ENCODE measurements at places on chromosomes 1 and 21.

DNA sequence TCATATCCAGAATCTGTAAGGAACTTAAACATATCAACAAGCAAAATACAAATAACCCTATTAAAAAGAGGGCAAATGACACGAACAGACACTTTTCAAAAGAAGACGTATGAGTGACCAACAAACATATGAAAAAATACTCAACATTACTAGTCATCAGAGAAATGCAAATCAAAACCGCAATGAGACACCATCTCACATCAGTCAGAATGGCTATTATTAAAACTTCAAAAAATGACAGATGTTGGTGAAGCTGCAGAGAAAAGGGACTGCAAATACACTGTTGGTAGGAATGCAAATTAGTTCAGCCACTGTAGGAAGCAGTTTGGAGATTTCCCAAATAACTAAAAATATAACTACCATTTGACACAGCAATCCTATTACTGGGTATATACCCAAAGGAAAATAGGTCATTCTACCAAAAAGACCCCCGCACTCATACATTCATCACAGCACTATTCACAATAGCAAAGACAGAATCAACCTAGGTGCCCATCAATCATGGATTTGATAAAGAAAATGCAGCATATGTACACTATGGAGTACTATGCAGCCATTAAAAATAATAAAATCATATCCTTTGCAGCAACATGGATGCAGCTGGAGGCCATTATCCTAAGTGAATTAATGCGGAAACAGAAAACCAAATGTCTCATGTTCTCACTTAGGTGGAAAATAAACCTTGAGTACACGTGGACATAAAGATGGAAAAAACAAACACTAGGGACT is 230.1 kb upstream of the RAB4A start:
- no peak for DNase-seq

- DNase-seq = no peak
These were observed 55.2 kb downstream of the SLC9A1 start for GRCh38 chr1:27099587-27100334.

DNA sequence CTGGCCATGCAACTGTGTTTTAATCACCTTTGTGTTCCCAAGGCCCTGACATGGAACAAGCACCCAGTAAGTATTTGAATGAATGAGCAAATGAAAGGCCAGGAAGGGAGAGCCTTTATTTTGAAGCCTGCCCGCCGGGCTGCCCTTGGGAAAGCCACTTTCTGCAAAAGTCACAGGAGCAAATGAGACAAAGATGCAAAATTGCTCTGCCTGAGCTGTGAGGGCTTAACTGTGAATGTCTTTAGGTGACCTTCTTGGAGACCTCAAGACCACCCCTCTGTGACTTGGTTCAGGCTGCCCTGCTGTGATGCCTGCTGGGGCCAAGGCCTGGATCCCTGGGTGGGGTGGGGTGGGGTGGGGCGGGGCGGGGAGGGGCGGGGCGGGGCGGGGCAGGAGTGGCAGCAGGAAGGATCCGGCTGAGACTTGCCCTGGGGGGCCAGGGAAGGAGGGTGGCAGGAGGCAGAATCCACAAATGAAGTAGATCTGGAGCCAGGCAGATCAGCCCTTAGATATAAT is 54.0 kb downstream of the RUNX3 start:
- DNase-seq = peak; percentile 38

DNA sequence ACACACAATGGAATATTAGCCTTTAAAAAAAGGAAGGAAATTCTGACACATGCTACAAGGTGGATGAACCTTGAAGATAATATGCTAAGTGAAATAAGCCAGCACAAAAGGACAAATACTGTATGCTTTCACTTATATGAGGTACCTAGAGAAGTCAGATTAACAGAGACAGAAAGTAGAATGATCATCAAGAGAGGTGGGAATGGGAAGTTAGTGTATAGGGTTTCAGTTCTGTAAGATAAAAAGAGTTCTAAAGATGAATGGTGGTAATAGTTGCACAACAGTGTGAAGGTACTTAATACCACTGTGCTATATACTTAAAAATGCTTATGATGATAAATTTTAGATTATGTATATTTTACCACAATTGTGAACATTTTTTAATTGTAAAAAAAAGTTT is 7.2 kb downstream of the RPAP2 start:
- DNase-seq = no peak

DNA sequence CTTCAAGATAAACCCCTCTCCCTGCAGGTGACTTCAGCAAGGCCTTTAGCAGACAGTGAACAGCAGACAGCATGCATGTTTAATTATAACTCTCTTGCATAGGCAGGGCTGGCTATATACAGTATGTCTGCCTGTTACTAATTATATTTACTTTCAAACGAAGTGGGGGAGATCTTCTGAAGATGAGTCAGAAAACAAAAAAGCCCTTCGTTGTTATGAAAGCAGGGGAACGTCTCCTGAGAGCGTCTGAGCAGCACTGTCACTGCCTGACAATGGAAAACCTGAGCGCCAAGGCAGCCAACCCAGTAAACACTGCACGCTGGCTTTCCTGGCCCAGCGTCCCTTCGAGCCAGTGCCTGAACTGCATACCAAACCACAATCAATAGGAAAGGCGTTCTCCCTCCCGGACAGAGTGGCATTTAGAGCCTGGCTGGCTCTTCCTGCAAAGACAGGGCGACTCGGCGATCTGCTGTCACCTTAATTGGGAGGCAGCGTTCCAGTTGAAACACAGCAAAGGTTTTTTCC is 54.1 kb downstream of the TOMM20 start:
- no peak for DNase-seq

DNA sequence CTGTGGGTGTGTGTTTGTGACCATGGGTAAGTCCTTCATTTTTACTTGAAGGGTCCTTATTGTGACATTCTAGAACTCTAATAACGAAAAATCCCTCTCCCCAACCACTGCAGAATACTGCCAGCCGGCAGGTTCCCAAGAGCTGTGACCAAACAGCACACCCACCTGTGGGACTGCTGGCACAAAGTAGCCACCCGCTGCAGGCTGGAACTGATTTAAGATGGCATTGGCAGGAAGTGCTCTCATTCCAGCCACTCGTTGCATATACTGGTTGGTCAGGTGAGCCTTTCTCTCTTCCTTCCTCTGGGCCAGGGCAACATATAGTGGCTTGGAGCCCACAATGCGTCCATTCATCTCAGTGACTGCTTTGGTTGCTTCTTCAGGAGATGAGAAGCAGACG is 11.6 kb downstream of the PABPC4 start:
- no peak for DNase-seq

GRCh38 chr1:2137257-2138121 is 57.1 kb downstream of the FAAP20 start:
- peak; percentile 33 for DNase-seq

GRCh38 chr1:1434824-1435105 is 725 bp upstream of the VWA1 start:
- DNase-seq = peak; percentile 68

- no peak for DNase-seq
These were observed 7.7 kb downstream of the LRRC52 start for GRCh38 chr1:165551469-165551868.

DNA sequence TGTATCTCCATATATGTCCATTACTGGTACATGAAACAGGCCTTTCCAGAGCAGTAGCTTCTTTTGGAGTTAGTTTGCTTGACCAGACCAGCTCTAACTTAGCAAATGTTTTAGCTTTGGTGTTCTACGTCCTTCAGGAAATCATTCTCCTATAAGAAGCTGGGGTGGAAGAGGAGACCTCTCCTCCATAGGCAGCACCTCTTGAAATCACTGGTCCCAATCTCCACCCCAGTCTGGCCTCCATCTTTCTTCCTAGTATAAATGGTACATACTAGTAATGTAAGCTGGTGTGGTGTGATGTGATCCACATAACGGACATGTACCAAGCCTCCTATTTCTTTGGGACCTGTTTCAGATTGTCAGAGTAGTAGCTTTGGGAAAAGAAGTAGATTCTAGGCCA is 171.4 kb downstream of the DHRS3 start:
- DNase-seq = no peak

- DNase-seq = no peak
These were observed 261.6 kb upstream of the TMEM51 start for GRCh38 chr1:14891991-14892390.

DNA sequence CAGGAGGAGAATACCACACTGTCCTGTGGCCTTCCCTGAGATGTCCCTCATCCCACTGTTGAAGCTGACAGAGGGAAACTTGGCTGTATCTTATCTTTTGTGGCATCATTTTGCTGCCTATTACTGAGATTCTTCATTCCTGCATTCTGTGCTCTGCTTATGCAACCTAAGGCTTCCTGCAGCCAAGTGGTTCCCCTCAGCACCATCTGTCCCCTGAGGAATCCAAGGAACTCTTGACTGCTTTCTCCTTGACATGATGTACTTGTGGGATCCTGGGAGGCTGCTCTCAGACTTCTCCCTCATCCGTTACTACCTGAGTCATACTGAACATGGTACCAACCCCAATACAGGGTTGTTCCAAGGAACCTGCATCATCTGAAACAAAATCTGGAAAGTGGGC is 21.1 kb upstream of the RIMKLA start:
- DNase-seq = no peak

GRCh38 chr1:20723537-20724363 is 5.9 kb upstream of the KIF17 start:
- DNase-seq = peak; percentile 38

DNA sequence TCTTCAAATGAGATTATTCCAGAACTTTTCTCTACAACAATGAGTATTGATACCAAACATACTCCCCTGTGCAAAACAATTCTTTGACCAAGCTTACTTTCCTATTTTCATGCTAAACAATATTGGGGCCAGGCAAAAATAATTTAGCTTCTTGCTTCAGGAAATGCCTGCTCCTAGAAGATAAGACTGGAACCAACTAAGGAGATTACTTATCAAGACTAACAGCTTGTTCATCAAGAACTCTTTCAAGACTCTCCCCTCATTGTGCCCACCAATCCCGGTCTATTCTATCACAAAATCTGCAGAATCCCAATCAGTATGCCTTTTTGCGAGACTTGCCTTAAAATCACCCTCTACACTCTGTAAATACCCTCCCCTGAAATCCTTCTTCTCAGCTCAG is 536.6 kb downstream of the RWDD3 start:
- no peak for DNase-seq

DNA sequence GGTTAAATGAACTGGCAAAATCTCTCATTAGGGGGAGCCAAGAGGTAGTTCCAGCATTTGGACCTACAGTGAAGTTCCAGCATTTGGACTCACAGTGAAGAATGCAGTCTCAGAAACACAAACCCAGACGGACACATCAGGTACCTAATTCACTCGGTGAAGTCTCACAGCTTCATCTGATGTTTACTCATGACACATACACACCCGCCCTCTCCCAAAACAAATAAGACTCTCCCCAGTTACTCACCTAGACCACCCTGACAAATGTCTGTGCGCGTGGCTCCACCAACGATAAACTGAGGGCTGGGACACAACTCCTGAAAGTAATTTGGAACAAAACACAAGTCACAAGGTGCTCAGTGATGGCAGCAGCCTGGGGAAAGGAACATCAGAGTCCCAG is 11.4 kb downstream of the CAPN8 start:
- no peak for DNase-seq

- no peak for DNase-seq
These were observed 129.8 kb downstream of the S1PR1 start for GRCh38 chr1:101366513-101367215.

GRCh38 chr1:61337981-61338848 is 255.9 kb downstream of the NFIA start:
- DNase-seq = peak; percentile 81

All from left forelimb (tissue), 1 donor.